ENCODE measurements at places on chromosomes 4 and X.
A peak's percentile ranks its signal among the peaks of the same experiment; 100 is the strongest.

- peaks cover 38% of the 10 kb centered on the region for H3K27me3 ChIP-seq
- peak overlapping the region; percentile 92 for H3K4me3 ChIP-seq
- peaks cover 30% of the 10 kb centered on the region for H3K36me3 ChIP-seq
- peaks cover 20% of the 10 kb centered on the region for H3K4me1 ChIP-seq
- H3K27ac ChIP-seq = no peak overlapping the region
These were observed 112.2 kb downstream of the DHX15 start for GRCh38 chr4:24472161-24472510.

GRCh38 chr4:186628058-186628711 lies 72.8 kb upstream of the MTNR1A start:
- H3K4me3 ChIP-seq = no peak overlapping the region
- peak overlapping the region; percentile 33 for H3K27ac ChIP-seq
- peaks cover 35% of the 10 kb centered on the region for H3K36me3 ChIP-seq
- H3K4me1 ChIP-seq = peaks cover 6% of the 10 kb centered on the region
- peak; percentile 7 for DNase-seq
- H3K27me3 ChIP-seq = no peaks in the 10 kb centered on the region

GRCh38 chr4:141022111-141022695 lies 111.1 kb downstream of the RNF150 start:
- DNase-seq = no peak
- H3K4me1 ChIP-seq = no peaks in the 10 kb centered on the region
- H3K4me3 ChIP-seq = no peak overlapping the region
- no peaks in the 10 kb centered on the region for H3K36me3 ChIP-seq
- H3K27me3 ChIP-seq = peaks cover 53% of the 10 kb centered on the region

DNA sequence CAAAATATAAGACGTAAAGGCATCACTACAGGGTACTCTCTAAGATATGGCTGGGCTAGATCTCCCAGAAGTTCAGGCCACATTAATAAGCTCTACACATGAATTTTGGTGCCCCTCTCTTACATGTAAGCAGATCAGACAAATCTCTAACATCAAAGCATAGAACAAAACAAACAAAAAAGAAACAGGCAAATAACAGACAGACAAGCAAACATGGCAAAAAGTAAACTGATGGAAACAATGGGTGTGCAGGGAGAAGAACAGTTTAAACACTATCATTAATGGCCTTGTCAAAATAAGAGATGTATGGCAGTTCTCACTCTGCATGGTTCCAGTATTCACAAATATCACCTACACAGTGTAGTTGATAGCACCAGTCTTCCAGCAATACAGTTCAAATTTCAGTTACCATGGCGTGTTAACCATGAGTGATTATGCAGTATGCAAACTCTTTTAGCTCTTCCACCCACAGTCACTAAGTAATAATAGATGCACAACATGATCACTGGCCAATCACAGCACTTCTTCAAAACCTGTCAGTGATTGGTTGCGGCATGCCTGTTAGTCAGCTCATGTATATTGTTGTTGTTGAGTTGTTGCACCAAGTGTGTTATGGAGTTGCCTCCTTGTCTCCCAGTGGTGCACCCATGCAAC lies 110.7 kb upstream of the TLR3 start:
- H3K27me3 ChIP-seq = no peaks in the 10 kb centered on the region
- H3K4me3 ChIP-seq = no peak overlapping the region
- no peak for DNase-seq
- H3K4me1 ChIP-seq = no peaks in the 10 kb centered on the region
- H3K36me3 ChIP-seq = no peaks in the 10 kb centered on the region
- H3K27ac ChIP-seq = no peak overlapping the region

- no peaks in the 10 kb centered on the region for H3K36me3 ChIP-seq
- H3K27me3 ChIP-seq = no peaks in the 10 kb centered on the region
- no peak for DNase-seq
These were observed 150.3 kb downstream of the PCDH7 start for GRCh38 chr4:30870513-30870912.

- no peak for DNase-seq
- H3K27ac ChIP-seq = no peak overlapping the region
- no peaks in the 10 kb centered on the region for H3K27me3 ChIP-seq
- peaks cover 46% of the 10 kb centered on the region for H3K4me1 ChIP-seq
- peaks cover 25% of the 10 kb centered on the region for H3K36me3 ChIP-seq
- H3K4me3 ChIP-seq = no peak overlapping the region
These were observed 145.2 kb downstream of the CHRNA9 start for GRCh38 chr4:40480291-40480690.

All from Calu3 (cell line).